ENCODE measurements at places on chromosomes 16 and 17. TPM values are rescaled to one million over a fixed set of nuclear protein-coding genes. Genes with fewer than 3 reads are reported as not detected.

MED1 gene
- total RNA-seq: 72.0 TPM

RNF167 gene
- 140 TPM for total RNA-seq

TMEM88 gene
- 7.4 TPM for total RNA-seq

NDRG4 gene
- 1.7 TPM for total RNA-seq

CDH15 gene
- total RNA-seq: not detected

CACNG4 gene
- not detected for total RNA-seq

- no peak overlapping the region for H3K4me3 ChIP-seq
- H3K36me3 ChIP-seq: peaks cover 29% of the 10 kb centered on the region
- H3K27ac ChIP-seq: no peak overlapping the region
- H3K4me1 ChIP-seq: peaks cover 23% of the 10 kb centered on the region
Measured at GRCh38 chr17:17146786-17147406, 59.2 kb downstream of the PLD6 start.

DNA sequence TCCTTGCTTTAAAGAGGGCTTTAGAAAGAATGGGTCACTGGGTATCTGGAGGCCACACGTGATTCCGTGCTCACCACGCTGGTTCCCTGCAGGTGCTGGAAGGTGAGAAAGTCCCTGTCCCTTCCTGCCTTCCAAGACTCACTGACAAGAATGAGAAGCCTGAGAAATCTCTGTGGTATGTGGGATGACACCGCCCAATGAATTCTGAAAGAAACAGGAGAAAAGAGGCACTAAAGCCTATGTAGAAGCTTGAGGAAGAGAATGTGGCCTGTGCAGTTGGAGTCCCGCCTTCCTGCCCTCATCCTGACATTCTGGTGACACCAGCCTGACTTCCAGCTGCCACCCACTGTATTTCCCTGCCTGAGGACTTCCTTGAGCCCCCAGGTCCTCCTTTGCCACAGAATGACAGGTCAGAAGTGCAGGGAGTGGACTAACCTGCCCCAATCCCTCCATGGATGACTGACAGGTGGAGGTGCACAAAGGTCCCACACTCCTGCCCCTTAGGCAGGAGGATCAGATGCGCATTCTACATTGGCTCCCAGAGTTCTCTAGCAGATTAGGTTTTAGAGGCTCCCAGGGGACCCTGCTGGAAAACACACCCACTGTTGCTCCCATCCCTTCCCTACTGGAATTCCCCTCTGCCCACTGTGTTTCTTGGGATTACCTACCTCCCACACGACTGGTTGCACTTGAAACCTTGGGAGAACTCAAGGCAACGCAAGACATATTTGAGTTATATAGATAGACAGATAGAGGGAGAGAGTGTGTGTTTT is 38.6 kb upstream of the TENT4B start:
- H3K4me3 ChIP-seq: no peak overlapping the region
- no peaks in the 10 kb centered on the region for H3K36me3 ChIP-seq
- H3K4me1 ChIP-seq: peaks cover 6% of the 10 kb centered on the region
- no peak overlapping the region for H3K27ac ChIP-seq

DNA sequence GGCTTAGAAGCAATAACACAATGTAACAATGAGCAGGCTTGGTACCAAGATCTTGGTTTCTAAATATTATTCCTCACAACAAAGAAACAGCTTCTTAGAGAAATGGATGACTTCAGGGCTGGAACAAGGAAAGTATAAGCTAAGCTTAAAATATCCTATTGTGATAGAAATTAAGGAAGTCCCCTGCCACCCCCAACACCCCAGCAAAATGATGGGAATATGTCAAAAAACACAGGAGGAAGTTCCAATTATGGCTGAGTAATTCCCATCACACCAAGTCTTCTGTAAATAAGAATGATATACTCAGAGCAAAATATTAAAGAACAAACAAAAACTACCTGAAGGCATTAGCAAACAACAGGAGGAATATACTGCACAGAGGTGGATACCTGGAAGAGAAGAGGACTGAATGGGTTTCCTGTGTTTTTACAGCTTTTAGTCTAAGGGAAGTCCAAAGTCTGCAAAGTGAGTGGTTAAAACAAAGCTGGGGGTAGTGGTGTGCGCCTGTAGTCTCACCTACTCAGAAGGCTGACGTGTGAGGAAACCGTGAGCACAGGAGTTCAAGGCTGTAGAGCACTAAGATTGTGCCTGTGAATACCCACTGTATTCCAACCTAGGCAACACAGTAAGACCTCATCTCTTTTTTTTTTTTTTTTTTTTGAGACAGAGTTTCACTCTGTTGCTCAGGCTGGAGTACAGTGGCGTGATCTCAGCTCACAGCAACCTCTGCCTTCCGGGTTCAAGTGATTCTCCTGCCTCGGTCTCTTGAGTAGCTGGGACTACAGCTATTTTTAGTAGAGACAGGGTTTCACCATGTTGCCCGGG is 17.1 kb upstream of the ATP6V0A1 start:
- no peak for DNase-seq
- peaks cover 16% of the 10 kb centered on the region for H3K4me1 ChIP-seq
- H3K4me3 ChIP-seq: no peak overlapping the region

DNA sequence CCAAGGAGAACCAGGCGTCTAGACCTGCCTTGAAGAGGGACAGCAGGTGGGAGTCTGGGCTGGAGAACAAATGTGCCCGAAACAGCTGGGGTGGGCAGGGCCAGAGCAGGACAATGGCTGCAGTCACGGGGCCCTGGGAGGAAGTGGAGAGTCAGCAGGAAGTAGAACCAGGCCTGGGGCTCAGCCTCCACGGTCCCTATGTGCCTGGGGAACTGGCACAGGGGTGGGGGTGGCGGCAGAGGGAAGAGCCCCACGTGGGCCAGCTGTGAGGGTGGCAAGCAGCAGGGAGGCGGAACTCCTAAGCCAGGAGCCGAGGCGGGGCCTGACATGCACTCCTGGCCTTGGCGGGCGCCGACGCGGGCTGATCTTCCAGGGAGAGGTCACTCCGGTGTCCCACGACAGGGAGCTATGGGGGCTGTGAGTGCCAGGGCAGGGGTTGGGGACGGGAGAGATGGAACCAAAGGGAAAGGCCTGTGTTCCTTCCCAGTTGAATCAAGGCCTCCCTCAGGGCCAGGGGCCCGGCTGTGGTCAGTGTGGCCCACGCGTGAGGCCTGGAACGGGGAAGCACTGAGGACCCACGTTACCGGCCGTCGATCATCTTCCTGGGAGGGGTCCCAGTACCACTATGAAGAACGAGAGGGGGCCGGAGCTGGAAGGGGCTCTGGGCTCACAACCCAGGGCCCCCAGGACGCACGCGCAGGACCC is 42.7 kb downstream of the TIMM22 start:
- DNase-seq: no peak
- no peaks in the 10 kb centered on the region for H3K4me1 ChIP-seq
- H3K27ac ChIP-seq: no peak overlapping the region
- H3K27me3 ChIP-seq: no peaks in the 10 kb centered on the region
- no peak overlapping the region for H3K4me3 ChIP-seq
- peaks cover 12% of the 10 kb centered on the region for H3K36me3 ChIP-seq

DNA sequence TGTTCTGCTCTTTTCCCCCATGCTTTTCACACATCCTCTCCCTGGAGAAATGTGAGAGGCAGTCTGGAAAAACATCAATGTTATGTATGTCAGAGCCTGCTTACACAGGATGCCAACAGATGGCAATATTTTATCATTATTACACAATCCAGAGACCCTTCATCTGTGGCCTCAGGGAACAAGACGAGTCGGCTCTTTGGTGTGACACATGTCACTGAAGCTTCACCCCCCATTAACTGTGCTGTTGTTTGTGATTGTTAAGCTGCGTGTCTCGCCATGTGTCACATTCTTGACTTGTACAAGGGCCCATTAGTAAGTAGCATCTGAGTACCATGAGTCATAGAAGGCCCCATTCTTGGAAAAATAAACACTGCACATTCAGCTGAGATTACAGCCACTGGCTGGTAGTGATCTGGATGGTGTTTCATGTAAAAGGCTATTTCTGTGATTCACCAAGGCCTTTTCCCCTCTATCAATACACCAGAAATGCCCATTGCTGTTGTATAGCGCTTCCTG is 682.1 kb upstream of the SOX9 start:
- H3K27me3 ChIP-seq: no peaks in the 10 kb centered on the region
- DNase-seq: no peak
- no peaks in the 10 kb centered on the region for H3K4me1 ChIP-seq

DNA sequence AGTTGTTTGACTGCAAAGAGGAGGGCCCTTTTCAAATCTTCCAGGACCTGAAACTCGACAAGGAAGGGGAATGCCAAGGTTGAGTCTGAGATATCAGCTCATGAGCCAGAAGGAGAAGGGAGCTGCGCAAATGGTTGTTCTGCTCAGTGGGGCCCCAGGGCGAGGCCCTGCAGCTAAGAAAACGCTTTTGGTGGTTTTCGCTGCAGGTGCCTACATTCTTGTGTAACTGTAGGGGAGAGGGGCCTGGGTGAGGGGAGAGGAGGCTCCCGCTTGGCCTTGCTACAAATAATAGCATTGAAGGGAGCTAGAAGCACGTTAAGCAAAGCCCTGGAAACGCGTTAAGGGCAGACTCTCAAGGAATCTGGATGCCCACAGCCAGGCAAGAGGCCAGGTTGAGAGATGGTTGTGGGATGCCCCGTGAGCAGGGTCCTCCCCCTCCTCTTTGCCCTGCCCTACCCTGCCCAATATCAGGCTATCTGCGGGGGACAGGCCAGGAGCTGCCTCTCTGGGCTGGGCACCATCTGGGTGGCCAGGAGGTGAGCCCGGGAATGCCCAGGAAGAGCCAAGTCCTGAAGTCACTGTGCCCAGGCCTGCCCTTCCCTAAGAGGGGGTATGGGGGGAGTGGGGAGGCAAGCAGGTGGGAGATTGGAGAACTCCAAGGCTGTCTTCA is 21.9 kb downstream of the GPR142 start:
- H3K27me3 ChIP-seq: peaks cover 11% of the 10 kb centered on the region
- no peaks in the 10 kb centered on the region for H3K36me3 ChIP-seq
- DNase-seq: no peak
- no peak overlapping the region for H3K27ac ChIP-seq
- no peak overlapping the region for H3K4me3 ChIP-seq

DNA sequence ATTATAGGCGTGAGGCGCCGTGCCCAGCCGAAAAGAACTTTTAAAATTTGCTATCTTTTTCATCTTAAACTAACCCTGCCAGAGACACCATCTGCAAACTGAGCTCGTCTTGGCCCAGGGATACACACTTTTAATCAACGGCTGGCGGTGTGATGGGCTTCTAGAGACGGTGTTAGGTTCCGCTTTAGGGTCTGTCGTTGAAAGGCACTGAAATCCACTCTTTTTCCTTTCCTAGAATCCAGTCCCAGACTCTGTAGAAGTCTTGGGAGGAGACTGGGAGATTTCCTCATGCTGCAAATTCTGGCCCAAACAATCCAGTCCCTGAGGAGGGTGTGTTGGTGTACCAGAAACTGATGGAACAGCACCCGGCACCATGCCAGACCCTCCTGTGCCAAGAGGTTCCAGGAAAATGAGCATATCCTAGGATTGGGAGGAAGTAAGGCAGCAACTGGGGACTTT is 52.0 kb upstream of the TEX2 start:
- no peak overlapping the region for H3K4me3 ChIP-seq
- H3K27ac ChIP-seq: no peak overlapping the region
- DNase-seq: no peak
- H3K4me1 ChIP-seq: no peaks in the 10 kb centered on the region
- H3K36me3 ChIP-seq: no peaks in the 10 kb centered on the region

GRCh38 chr16:85334718-85335583 is 222.7 kb upstream of the CIBAR2 start:
- peaks cover 10% of the 10 kb centered on the region for H3K27me3 ChIP-seq
- DNase-seq: no peak
- H3K4me1 ChIP-seq: no peaks in the 10 kb centered on the region
- H3K36me3 ChIP-seq: no peaks in the 10 kb centered on the region
- no peak overlapping the region for H3K4me3 ChIP-seq

DNA sequence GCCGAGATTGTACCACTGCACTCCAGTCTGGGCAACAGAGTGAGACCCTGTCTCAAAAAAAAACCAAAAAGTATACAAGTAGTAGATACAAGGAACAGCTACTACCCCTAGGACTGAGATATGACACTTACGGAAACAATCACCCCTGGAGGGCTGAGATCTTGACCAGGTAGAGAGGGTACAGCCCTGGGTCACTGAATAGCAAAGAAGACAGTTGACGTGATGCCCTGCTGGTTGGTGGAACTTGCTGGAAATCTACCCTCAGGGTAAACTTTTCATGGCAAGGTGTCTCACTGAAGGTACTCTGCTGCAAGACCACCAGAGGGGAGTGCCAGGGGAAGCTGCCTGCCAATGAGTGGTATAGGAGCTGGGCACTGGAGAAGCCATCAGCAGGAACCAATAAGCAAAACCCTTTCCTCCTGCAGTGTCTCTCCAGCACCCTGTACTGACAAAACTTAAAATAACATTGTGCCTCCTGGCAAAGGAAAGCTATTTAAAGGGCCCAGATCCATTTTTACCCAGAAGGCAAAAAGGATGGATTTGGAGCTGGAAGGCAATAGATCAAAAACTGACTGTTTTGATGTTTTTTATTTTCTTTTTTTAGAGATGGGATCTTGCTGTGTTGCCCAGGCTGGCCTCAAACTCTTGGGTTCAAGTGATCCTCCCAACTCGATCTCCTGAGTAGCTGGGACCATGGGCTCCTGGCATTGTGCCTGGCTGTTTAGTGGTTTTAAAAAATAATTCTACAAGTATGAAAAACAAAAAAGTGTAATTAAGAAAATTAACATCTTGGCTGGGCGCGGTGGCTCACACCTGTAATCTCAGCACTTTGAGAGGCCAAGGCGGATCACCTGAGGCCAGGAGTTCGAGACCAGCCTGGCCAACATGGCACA is 11.3 kb upstream of the PDXDC1 start:
- no peaks in the 10 kb centered on the region for H3K36me3 ChIP-seq
- no peak overlapping the region for H3K4me3 ChIP-seq
- H3K27ac ChIP-seq: no peak overlapping the region
- H3K27me3 ChIP-seq: peaks cover 10% of the 10 kb centered on the region

- no peaks in the 10 kb centered on the region for H3K27me3 ChIP-seq
- H3K4me1 ChIP-seq: peaks cover 55% of the 10 kb centered on the region
- H3K36me3 ChIP-seq: peaks cover 2% of the 10 kb centered on the region
- peak overlapping the region; percentile 89 for H3K27ac ChIP-seq
Measured at GRCh38 chr17:67390006-67390645, 13.0 kb downstream of the PITPNC1 start.

GRCh38 chr17:39651923-39652586 is 13.1 kb upstream of the TCAP start:
- no peaks in the 10 kb centered on the region for H3K4me1 ChIP-seq
- no peaks in the 10 kb centered on the region for H3K27me3 ChIP-seq
- DNase-seq: no peak
- H3K36me3 ChIP-seq: peaks cover 6% of the 10 kb centered on the region
- no peak overlapping the region for H3K4me3 ChIP-seq
- H3K27ac ChIP-seq: no peak overlapping the region

- H3K4me3 ChIP-seq: peak overlapping the region; percentile 31
- H3K27me3 ChIP-seq: no peaks in the 10 kb centered on the region
- H3K36me3 ChIP-seq: peaks cover 15% of the 10 kb centered on the region
- H3K27ac ChIP-seq: peak overlapping the region; percentile 94
- no peak for DNase-seq
Measured at GRCh38 chr17:57605675-57606105, 139.4 kb downstream of the CCDC182 start.

All from activated T-helper 1 cell treated with anti-CD3 and anti-CD28 coated beads, Interleukin-12 subunit alpha, Interleukin-12 subunit beta, Interleukin-2, Interleukin-4 antibody, amounts not matched to agents 30 ng/mL and 10 ng/mL and 1 ng/mL, durations not matched to agents 14 hours and 24 hours and 36 hours (primary cell).